ENCODE measurements at places on chromosomes 3 and 15.
A peak's percentile ranks its signal among the peaks of the same experiment; 100 is the strongest.

- no peak for DNase-seq
These were observed 363.6 kb downstream of the PTPRG start for GRCh38 chr3:61924991-61925390.

DNA sequence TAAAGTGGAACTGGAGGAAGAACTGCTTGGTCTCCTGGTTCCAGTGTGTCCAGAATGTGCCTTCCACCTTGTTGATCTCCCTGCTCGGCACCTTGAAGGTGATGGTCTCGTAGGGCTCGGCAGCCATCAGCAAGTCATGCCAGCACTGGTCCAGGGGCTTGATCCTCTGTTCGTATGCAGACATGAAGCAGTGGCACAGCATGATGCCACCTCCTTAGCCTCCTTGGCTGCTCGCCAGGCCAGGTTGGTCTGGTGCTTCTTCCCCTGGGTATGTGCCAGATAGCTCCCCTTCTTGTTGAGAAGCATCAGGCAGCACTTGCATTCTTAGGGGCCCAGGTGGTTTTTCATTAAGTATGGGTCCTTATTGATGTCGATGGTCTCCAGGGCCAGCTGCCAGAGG, 17.8 kb upstream of the TXNRD3 start:
- no peak for DNase-seq

DNA sequence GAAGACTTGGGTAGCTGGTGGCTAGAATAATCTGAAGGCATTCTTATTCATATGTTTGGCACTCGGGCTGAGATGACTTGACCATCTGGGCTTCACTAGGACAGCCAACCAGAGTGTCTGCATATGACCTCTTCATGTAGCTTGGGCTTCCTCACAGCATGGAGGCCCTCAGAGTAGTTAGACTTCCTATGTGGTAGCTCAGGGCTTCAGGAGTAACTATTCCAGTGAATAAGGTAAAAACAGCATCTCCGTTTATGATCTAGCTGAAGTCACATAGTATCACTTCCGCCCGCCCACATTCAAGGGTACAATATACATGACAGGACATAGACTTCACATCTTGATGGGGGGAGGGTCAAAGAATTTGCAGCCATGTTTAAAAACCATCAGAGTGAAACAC, 18.9 kb upstream of the CMTM8 start:
- DNase-seq = no peak

GRCh38 chr3:51727500-51727899, 20.6 kb downstream of the GRM2 start:
- DNase-seq = no peak

DNA sequence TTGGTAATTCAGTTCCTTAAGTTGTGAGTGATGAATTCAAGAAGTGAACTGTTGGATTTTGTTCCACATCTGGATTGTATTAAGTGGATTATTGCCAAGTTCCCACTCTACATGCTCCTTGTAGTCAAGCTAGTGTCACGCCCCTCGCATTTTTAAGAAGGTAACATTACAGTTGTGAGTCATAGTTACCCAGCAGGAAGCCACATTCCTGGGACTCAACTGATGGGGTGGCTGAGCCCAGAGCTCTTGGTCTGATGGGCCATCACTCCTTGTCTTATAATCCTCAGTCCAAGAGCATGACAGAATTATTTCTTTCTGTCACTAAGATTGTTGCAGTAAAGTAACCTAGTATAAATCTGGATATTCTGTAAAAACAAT, 102.7 kb downstream of the PTPRG start:
- DNase-seq = no peak

DNA sequence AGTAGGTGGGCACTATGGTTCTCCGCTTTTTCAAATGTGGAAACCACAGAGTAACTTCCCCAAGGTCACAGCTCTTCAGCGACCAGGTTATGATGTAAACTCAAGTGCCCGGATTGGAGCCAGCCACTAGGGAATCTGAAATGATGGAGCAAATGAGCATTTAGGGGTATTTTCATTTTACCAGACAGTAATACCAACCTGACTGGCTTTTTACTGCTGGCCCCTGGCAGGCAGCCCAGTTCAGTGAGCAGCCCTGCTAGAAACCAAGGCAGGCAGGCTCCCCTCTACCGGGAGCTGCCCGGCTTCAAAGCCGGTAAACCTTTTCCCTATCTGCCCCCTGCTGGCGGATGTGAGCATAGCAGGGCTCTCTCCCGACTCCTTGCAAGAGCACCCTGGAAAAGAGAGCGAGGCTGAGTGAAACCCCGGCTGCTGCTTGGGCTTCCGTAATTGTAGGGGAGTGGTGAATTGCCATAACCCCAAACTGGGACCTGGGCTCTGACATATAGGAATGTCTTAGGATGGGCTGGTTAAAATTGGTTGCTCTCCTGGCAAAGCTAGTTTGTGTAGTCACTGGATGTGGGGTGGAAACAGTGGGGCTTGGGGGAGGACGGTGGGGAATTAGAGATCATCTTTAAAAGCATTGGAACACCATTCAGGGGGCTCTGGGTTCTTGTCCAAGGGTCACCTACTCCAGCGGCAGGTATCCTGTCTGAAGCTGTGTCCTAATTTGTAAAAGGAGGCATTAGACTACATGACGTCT, 98.0 kb upstream of the TNFAIP8L3 start:
- peak; percentile 60 for DNase-seq

GRCh38 chr3:19506171-19506570, 357.9 kb downstream of the KCNH8 start:
- no peak for DNase-seq

GRCh38 chr3:105542282-105543019, 175.7 kb downstream of the ALCAM start:
- no peak for DNase-seq

DNA sequence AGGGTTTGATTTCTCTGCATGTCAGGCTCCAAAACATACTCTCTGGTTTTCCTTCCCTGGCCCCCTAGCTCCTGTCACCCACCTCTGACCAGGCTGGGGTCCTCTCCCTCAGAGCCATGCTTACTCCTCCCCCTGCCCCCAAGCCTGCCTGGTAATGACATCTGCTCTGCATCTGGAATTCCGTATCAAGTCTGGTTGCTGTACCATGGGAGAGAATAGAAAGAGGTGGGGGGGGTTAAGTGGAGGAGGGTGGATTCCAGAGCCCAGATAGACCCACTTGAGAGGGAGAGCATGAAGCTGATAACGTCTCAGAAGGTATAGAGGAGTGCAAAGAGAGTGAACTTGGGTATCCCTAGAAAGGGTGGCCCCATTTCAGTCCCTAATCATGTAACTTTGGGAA, 4.2 kb downstream of the IGDCC4 start:
- no peak for DNase-seq

- DNase-seq = no peak
These were observed 455.3 kb upstream of the NR2F2 start for GRCh38 chr15:95875121-95875643.

- DNase-seq = no peak
These were observed 99.1 kb downstream of the VGLL4 start for GRCh38 chr3:11544412-11545181.

DNA sequence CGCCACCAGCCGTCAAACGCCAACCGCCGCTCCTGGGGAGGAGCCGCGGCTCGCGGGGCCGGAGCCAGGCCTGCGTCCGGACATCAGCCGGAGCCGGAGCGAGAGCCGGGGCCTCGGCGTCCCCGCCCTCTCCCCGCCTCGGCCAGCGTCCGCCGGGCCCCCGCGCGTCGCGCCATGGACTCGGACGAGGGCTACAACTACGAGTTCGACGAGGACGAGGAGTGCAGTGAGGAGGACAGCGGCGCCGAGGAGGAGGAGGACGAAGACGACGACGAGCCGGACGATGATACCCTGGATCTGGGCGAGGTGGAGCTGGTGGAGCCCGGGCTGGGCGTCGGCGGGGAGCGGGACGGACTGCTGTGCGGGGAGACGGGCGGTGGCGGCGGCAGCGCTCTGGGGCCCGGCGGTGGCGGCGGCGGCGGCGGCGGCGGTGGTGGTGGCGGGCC, 359 bp downstream of the ARIH1 start:
- DNase-seq = no peak

DNA sequence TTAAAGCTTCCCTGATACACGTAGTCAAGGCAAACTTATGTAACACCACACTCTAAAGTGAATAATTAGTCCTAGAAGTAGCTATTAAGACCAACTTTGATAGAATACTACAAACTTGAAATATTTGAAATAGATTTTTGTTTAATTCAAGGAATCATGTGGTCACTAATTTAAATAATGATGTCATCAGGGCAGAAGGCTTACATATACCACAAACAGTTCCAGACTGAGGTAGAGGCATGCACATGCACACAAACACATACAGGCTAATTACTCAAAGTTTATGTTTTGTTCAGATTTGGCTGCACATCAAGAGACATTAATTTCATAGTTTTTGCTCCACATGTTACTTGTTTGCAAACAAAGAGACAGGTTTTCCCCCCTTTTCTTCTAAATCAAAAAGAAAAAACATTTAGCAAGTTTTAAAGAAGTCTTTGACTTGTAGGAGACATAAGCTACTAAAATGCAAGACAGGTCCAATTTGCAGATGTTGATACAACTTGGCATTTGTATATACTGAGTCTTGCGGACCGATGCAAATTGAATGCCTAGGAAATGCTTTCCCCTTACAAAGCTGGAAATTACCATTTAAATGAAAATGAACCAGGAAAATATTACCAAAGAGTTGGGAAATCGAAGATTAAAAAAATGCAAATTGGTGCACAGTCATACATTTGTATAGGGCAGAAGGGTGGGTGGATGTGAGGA, 594.8 kb downstream of the MAGI1 start:
- DNase-seq = no peak

GRCh38 chr15:24877174-24877573, 77.6 kb upstream of the SNRPN start:
- no peak for DNase-seq

DNA sequence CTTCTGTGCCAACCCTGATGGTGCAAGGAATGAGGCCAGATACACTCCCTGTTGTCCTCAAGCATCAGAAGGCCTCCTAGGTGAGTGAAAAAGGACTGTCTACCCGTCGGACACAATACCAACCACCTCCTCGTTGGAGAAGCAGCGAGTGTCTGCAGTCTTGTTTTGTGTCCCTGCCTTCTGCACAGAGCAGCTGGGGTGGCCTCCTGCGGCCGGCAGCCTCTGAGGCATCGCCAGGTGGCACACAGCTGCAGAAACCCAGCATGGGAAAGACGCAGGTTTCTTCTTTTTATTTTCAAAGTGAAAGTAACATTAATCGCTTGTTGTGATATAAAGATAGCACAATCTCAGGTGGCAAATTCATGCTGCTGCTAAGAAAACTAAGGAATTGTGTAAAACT, 509.9 kb downstream of the OCA2 start:
- no peak for DNase-seq

DNA sequence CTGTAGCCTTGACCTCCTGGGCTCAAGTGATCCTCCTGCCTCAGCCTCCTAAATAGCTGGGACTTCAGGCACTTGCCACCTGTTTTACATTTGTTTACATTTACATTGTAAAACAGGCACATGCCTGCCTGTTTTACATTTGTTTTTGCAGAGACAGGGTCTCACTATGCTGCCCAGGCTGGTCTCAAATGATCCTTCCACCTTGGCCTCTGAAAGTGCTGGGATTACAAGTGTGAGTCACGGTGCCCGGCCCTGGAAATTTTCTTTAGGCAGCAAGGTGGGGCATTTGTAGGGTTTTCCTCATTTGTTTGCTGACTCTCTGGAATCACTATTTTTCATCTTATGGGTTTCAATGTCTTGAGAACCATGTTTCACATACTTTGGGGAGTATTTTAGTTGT, 25.0 kb downstream of the PIF1 start:
- no peak for DNase-seq

GRCh38 chr3:104349836-104350235, 1016.9 kb upstream of the ALCAM start:
- no peak for DNase-seq

DNA sequence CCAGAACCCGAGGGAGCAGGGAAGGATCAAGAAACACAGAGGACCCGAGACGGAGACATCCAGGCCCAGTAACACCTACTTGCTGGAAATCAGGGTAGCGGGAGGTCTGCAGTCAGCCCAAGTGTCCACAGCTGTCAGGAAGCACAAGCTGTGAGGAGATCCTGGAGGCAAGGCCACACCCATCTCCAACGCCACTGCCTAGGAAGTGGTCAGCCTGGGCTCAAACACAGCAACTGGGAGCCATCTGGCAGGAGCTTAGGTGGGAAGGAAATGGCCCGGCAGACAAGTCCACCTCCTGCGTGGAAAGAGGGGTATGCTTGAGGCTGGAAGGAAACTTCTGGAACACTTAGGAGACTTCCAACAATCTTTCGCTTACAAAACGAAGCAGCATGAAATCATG, 407.1 kb downstream of the VPS13C start:
- no peak for DNase-seq
